ENCODE measurements at places on chromosomes 6 and 20.

DNA sequence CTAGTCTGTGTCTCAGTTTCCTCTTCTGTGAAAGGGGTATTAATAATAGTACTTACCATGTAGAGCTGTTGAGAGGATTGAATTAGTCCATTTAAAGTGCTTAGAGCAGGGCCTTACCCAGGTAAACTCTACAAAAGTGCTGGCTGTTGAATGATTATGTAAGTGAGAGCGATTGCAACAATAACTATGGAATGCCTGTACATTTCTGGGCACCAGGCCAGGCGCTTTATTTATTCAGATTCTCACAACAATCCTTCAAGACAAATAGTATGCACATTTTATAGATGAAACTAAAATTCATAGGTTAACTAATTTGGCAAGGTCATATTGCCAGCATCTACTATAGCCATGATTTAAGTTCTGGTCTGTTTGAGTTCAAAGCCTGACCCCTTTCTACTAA, 78.3 kb upstream of the MMS22L start:
- no peak for ATAC-seq

GRCh38 chr20:17762243-17762872, 62.6 kb downstream of the BANF2 start:
- ATAC-seq = no peak

DNA sequence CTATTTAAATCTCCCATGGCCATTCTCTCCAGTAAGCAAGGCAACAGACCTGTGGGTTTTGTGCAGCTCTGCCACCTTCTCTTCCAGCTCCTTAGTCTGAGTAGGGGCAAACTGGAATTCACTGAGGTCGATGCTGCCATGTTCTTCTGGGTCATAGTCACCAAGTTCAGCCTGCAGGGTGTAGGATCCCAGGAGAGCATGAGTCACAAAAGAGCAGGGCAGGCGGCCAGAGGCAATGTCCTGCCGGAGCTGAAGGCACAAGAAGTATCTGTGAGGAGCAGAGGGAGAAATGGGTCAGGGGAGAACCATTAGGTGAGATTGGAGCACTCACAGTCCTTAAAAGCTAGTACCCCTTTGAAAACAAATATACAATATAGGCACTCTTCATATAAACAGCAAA, 73.7 kb downstream of the SMLR1 start:
- ATAC-seq = no peak

- no peak for ATAC-seq
Observed at GRCh38 chr6:168583821-168584220, 142.8 kb downstream of the SMOC2 start.

DNA sequence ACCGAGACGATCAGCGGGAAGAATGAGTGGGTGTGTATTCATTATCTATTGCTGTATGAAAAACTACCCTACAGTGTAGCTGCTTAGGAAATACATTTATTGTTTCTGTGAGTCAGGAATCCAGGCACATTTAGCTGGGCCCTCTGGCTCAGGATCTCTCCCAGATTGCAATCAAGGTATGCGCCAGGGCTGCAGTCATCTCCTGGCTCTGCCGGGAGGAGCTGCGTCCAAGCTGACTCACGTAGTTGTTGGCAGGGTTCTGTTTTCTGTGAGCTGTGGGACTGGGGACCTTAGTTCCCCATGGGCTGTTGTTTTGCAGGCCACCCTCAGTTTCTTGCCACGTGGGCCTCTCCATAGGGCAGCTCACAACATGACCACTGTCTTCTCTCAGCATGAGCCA, 68.2 kb upstream of the FUCA2 start:
- peak; percentile 78 for ATAC-seq

- no peak for ATAC-seq
Observed at GRCh38 chr6:38495922-38496635, 143.7 kb downstream of the BTBD9 start.

DNA sequence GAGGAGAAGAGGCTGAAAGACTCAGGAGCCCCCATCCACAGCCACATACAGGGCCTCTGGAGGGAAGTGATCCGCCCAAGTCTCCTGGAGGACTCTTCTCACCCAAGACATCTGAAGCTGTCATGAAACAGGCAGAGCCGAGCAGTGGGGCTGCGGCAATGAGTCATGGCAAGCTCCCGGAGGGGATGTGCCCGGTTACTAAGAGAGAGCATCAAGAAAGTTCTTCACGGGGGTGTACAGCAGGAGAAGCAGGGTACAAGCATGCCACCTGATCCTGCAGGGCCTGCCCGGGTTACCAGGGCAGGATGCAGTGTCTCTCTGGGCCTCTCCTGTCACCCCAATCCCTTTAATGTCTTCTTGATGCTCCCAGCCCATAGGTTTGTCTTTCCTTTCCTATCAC, 21.1 kb downstream of the TRIM26 start:
- no peak for ATAC-seq

DNA sequence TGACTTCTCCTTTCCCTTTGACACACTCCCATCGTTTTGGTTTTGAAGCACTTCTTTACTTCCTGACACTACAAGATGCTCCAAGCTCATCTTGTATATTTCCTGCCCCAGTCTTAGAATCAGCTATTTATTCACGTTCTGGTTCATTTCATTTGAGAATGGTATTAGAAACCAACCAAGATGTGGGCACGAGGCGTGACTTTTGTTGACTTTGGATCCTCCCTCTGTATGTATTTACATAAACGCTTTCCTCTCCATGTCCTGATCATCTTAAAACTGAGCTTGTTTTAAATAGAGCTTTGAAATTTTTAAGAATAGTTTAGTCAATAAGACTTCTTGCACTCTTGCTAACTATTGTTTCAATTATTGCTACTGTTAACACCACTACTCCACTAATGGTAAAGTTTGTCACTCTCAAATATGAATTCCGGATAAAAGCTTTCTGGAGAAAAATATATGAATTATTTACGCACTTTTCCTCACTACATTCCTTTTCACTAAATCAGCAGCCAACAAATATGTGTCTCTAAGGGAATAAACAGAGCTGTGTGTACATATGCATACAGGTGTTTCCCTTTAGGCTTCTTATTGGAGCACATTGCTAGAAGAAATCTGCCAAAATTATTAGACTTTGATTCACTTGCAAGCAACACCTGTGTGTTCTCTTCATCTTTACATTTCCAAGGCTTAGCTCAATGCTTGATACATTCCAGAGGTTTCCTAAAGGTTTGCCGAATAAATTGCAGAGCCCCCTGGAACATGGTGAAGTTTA, 77.3 kb upstream of the TMEM244 start:
- ATAC-seq = no peak

- ATAC-seq = no peak
Observed at GRCh38 chr6:27452496-27452897, 20.4 kb downstream of the ZNF184 start.

DNA sequence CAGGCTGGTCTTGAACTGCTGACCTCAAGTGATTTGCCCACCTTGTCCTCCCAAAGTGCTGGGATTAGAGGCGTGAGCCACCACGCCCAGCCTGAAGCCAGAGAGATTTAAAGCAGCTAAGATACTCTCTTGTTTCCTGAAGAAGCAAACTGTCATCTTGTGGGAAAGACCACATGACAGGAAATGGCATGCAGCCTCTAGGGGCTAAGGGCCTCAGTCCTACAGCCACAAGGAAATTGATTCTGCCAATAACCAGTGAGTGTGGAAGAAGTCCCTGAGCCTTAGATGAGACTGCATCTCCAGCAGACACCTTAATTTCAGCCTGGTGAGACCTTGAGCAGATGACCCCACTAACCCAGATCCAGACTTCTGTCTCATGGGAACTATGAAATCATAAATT, 40.9 kb downstream of the KIZ start:
- ATAC-seq = no peak

- no peak for ATAC-seq
Observed at GRCh38 chr6:79373880-79374279, 139.4 kb upstream of the HMGN3 start.

DNA sequence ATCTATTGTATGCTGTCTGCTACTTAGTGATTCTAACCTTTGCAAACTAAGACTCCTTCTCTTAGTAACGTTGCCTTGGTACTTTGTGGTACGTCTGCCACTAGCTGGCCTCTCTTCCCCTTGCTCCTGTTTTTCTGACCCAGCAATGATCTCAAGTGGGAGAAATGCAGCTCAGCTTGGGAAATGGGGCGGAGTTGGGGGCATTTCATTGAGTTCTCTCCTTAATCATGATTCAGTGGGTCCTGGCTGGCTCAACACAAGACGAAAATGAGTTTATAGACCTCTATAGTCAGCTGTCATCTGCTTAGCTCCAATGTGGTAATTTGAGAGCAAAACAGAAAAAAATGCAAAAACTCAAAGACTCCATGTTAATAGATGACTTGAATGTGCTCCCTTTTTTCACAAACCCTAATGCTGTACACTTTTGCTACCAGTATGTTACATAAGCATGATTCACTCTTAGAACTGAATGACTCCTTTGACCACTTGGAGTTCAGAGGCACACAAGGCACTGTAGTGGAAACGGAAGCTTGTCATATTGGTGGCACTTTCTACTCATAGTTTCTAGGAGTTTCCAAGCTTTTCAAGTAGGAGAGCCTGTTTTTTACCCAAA, 55.3 kb upstream of the SOX4 start:
- peak; percentile 43 for ATAC-seq

GRCh38 chr6:80335121-80335531, 228.7 kb downstream of the BCKDHB start:
- peak; percentile 44 for ATAC-seq

GRCh38 chr6:44797746-44798145, 410.2 kb downstream of the CDC5L start:
- ATAC-seq = no peak

GRCh38 chr20:20691477-20692235, 20.8 kb downstream of the RALGAPA2 start:
- ATAC-seq = no peak

DNA sequence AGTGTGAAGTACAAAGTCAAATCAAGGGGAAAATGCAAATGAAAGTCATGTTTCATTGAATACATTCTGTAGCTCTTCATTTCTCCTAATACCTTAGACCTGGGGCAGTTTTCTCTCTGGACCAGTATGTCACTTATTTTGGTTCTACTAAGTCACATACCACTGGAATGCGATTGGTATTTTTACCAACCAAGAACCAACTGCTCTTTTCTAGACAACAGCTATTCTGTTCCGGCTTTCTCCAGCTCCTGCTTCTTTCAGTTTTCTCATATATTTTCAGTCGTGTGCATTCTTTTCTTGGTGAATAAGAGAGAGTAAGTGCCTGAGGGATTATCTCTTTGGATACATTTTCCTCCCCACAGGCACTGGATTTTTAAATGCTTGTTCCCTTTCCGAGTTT, 39.2 kb upstream of the SPACA1 start:
- ATAC-seq = no peak

GRCh38 chr6:140846503-140847261, 1286.0 kb upstream of the GJE1 start:
- peak; percentile 49 for ATAC-seq

DNA sequence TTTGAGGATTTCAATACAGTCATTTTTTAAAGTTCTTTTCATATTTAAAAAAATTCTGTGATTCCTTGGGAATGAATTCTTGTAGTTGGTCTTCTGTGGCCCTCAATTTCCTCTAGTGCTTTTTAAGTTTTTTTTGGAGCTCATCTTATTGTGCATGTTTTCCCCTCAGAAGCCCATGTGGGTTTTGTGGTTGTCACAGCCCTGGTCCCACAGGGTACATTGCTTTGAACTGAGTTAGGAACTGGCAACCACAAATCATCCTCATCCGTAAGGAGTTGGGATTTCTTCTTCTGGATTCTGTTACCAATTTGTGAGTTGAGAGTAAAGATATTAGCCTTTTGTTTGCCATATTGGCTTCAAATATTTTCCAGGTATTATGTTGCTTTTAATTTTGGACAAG, 89.9 kb downstream of the AKAP7 start:
- ATAC-seq = no peak

- no peak for ATAC-seq
Observed at GRCh38 chr20:32583581-32584070, 1.5 kb downstream of the NOL4L start.

DNA sequence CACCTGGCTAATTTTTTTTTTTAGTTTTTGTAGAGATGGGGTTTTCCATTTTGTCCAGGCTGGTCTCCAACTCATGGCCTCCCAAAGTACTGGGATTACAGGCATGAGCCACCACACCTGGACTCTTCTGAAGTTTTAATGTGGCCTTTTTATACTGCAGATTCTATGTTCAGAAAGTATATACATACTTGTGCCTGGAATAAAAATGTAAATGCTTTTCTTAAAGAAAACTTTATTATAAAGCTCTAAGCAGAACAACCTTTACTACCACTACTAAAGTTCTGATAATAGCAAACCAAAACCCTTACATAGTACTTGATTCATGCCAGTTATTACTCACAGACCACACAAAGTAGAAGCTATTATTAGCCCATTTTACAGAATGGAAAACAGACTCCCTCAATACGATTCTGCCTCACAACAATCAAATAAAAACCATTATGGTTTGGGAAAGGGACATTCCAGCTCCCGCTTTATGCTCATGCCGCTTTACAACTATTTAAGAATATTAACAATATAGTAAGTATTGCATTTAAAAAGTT, 5.3 kb downstream of the PHIP start:
- ATAC-seq = no peak

DNA sequence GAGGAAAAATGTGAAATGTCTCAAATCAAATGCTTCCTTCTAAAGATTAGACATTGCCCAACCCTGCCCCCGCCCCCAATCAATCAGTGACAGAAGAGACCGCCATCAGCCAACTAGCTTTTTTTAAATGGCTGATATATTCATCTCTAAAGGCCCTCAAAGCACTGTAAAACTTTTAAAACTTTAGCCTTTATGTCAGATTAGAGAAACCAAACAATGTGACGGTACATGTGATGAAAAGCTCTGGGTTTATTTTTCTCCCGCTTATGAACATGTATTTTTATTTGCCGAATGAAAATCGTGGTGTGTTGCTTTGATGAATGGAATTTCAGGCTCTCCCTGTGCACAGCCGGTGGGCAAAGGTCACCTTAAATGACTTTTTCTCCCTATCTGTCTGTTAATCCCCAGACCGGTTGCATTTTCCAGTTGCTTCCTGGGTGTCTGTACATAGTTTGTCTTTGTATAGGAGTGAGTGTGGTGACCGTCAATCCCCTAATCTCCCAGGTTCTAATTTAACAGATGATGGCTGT, 38.5 kb downstream of the TBC1D7 start:
- no peak for ATAC-seq

DNA sequence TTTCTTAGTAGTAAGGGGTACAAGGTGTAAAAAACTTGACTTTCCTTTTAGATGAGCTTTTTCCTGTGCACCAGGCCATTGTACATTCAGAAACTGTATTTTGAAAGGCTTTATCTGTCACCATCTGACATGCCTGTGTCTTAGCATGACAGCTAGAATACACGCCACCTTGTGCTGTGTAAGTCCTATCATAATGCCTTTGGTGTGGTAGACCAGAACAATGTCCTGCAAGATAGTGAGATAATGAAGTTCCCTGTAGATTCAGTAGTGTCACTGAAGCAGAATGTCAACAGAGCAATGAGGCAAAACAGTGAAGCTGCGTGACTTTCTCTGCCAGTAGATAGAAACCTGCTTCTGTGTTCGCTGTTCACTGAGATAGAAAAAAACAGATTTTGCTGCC, 105.8 kb downstream of the JAG1 start:
- ATAC-seq = no peak

- ATAC-seq = no peak
Observed at GRCh38 chr6:166201878-166202277, 34.2 kb upstream of the TBXT start.

GRCh38 chr6:89144354-89144906, 1.4 kb upstream of the PM20D2 start:
- ATAC-seq = no peak
